Peyer's patch (tissue), 4 donors: ENCODE measurements at places on chromosomes 2 and 18. TPM values are rescaled to one million over a fixed set of nuclear protein-coding genes. Genes with fewer than 3 reads are reported as not detected.

Gene CFAP53
- total RNA-seq, result not detected

Gene CTIF
- total RNA-seq, result 16.6 TPM

DNA sequence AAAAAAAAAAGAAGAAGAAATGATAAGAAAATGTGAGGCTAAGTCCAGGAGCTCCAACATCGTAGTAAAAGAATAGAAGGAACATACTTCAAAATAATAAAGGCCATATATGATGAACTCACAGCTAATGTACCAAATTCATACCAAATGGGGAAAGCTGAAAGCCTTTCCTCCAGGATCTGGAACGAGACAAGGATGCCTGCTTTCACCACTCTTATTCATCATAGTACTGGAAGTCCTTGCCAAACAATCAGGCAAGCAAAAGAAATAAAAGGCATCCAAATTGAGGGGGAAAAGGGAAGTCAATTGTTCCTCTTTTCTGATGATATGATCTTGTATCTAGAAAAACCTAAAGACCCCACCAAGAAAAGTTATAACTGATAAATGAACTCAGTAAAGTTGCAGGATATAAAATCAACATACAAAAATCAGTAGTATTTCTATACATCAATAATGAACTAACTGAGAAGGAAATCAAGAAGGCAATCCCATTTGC is 170.6 kb downstream of the METTL4 start:
- no peak for DNase-seq

Gene TNFRSF11A
- total RNA-seq, result 42.6 TPM

GRCh38 chr2:239815671-239816070 is 209.5 kb downstream of the NDUFA10 start:
- no peak for DNase-seq

DNA sequence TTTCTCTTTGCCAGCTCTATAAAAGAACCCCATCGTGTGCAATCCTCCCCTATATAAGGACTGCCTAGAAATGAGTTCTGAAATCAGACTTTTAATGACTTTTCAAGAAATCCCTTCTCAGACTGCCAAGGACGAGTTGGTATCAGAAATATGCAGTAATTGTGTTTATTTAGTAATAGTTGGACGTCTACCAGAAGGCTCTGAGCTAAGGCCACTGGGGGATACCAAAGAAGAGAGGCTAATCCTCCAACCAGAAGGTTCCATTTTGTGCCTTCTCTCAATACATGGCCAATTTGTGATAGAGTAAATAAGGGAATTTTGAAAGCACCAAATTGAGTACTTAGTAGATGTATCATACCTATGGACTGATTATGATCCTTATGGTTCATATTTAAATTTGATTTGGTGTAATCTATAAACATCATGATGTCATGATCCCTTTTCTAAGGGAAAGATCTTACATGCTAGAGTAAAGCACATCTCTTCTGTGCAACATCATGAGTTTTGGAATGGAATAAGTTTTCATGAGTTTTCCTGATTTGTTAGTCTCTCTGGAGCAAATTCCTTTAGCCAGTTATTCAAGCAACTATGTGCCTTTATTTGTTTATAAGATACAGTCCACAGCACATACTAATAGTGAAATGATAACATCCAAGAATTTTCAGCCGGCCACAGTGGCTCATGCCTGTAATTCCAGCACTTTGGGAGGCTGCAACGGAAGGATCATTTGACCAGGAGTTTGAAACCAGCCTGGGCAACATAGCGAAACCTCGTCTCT is 82.2 kb upstream of the LTBP1 start:
- no peak for DNase-seq

- DNase-seq, result no peak
Measured at GRCh38 chr2:119753930-119754321, 5.8 kb upstream of the PTPN4 start.

DNA sequence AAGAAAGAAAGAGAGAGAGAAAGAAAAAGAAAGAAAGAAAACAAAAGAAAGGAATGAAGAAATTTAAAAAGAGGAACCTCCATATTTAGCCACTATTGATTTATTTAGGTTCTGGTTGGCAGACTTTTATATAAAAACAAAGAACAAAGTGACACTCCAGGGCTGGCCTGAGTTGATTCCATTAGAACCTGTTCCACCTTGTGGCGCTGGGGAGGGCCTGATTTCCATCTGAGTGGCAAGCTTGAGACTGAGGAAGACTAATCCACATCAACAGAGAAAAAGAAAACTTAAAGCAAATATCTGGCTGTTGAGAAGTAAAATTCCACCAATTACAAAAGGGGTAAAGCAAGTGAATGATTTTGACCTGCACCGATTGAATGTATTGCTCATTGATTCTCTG is 345.3 kb downstream of the EN1 start:
- DNase-seq, result no peak

Gene C18orf54
- total RNA-seq, result 0.57 TPM

- no peak for DNase-seq
Measured at GRCh38 chr2:12277241-12278034, 439.3 kb upstream of the TRIB2 start.
